ENCODE measurements at places on chromosomes 5 and 9.

DNA sequence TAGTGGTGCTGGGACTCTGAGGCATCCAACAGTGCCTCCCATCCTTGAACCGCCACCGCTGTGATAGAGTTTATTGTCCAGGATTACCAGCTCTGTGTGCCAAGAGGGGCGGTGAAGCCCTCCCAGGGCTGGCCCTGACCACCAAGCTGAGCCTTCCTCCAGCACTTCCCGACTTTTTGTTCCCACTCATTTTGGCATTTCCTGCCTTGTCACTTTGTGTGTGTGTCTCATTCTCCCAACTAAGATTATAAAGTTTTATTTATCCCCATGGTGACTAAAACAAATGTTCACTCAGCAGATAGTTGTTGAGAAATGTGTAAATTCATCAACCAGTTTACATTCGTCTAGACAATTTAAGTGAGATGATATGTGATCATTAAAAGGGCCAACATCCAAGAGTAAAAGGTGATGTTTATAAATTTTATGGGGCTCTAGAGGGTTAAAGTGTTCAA, 2.5 kb downstream of the F2R start:
- no peak for DNase-seq

- DNase-seq: no peak
Observed at GRCh38 chr9:122580360-122580759, 2.8 kb downstream of the OR1L8 start.

DNA sequence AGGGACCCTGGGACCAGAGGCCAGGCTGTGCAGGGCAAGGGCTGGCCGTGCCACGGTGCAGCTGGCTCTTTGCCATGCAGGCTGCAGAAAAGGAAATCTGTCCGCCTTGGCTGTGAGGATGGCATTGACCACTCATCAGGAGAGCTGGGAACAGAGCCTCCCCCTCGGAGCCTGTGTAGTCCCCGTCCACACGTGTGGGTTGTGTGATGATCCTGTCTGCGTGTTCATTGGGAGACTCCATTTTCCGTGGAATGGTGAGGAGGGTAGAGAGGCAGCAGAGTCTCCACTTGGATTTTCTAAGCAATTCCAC, 47.7 kb downstream of the EHMT1 start:
- DNase-seq: no peak

DNA sequence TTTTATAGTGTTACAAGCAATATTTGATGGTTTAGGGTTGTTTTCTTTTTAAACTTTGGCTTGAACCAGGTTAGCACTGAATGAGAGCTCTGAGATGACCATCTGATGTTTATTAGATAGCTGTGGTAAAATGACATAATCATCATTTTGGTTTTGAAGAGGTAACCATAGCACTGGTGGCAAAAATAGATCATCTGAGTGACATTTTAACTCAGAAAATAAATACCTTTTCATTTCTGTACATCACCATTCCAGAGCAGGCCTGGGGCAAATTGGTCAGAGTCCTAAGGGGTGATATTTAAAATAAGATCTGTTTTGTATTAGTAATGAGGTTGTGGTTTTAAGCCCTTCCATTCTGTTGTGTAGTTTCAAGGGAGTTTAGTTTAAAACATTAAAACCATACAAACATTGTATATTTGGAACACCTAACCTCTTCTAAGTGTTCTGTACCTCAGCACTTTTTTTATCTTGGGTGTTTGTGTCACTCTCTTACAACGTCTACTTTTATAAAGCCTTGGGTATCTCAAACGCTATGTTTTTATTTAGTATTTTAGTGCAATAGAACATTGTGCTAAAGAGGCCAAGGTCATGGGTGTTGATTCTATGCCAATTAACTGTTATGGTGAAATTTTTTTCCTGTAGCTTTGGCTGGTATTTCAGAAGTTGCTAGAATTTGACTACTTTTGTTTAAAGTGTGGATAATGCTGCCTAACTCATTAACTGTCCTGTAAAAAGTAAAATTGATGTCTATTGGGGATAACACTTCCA, 166.1 kb downstream of the CD180 start:
- peak; percentile 22 for DNase-seq

DNA sequence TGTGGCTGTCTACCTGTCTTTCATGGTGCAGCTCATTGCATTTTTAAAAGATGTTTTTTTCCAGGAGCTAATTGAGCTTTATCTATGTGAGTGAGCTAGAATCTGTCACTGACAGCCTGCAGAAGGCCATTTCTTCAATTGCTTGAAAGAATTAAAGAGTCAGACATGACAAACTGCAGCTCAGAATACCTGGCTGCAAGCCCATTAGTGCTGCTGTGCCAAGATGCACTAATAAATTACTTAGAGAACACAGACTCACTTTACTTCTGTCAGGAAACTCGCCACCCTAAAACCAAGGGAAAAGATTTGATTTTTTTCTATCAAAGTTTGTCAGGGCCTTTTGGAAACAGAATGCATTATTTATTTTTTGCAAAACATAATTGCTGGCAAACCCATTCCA, 368.3 kb downstream of the CAAP1 start:
- no peak for DNase-seq

GRCh38 chr9:26974927-26975326, 18.7 kb downstream of the IFT74 start:
- no peak for DNase-seq

DNA sequence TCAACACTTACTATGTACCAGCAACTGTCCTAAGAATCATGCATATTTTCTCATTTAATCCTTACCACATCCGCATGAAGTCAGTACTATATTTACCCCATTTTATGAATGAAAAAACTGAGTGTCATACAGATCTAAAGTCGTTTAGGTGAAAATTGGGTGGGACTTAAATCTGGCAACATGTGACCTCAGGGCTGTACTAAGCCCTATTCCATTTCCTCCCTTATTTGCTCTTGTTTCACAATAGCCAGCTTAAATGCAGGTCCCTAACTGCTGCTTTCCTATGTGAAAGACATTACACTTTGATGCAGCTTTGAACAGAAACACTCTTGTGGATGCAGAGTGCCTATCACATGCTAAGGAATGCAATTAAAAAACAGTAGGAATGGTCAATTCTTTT, 2.5 kb upstream of the RAB14 start:
- no peak for DNase-seq

- no peak for DNase-seq
Observed at GRCh38 chr9:38289236-38289865, 103.2 kb upstream of the ALDH1B1 start.

GRCh38 chr9:136837146-136837855, 5.0 kb upstream of the AJM1 start:
- DNase-seq: no peak

DNA sequence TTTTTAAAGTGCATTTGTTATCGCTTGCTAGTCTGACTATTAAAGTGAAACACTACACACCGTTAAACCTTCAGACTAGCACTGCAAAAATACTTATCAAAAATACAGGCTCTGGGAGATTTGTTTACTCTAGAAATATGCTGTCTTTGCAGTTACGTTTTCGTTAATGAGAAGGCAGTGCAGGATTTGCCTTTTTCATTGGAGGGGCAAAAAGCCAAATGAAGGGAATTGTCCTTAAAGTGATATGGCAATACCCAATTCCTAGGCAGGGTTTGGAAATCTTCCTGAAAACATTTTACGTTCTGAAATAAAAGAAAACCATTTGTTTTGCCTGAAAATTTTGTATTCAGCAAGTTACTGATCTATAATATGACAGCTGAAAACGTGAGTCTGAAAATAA, 1800.2 kb downstream of the MAT2B start:
- DNase-seq: no peak

DNA sequence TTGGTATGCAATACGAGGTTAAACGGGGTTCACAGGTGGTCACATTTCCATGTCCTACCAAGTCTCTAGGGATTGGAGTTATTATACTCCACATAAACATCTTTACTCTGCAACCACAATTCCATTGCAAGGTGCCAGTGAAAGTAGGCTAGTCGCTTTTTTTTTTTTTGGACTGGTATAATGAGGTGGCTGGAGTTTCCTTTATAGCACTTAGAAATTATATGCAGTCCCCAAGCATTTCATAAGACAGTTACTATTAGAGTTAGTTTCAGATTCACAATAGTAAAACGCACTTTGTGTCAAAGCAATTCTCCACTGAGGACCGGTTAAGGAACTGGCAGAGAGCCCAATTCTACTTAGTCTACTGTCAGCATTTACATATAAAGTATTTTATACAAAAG, 1.4 kb downstream of the MEF2C start:
- DNase-seq: no peak

DNA sequence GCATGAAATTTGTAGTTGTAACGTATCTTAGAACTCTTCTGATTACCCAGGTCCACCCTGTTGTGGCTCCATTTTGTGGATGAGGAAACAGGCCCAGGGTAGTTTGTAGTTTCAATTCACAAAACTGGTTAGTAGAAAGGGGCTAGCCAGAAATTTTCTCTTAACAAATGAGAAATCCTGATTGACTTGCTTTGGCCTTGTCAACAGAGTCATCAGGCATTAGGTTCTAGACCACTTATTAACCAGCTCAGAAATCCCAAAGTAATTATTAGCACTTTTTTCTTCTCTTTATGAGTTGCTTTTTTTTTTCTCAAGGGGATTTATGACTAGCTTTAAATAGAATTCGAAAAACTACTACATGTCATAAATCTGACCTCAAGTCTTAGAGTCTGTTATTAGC, 160.2 kb downstream of the SH3GL2 start:
- DNase-seq: no peak

GRCh38 chr5:172956936-172957335, 2.3 kb upstream of the RPL26L1 start:
- DNase-seq: no peak

DNA sequence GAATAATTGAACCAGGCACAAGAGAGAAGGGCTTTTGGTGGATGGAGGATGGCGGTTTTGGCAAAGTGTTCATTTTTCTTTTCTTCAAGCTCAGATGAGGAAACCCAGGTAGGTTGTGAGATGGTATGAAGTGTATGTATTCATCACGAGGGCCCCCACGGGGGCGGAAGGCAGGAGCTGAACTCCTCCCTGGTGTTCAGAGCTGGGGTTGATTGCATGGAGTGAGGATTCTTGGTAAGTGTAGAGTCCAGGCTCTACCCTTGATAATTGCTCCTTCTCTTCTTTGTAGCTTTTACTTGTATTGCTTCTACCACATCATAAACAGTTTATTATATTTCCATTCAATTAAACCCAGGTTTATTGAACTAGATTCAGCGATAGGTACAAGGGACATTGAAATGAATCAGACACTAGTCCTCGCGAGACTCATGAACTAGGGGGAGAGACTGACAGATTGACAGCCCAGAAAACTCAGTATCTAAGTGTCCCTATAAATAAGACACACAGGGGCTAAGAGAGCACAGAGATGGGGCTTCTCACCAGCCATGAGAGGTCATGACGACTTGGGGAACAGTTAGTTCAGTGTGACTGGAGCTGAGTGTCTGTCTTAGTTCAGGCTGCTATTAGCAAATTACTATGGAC, 116.7 kb upstream of the KLF4 start:
- DNase-seq: no peak

GRCh38 chr9:132801659-132802058, 76.4 kb downstream of the AK8 start:
- no peak for DNase-seq

DNA sequence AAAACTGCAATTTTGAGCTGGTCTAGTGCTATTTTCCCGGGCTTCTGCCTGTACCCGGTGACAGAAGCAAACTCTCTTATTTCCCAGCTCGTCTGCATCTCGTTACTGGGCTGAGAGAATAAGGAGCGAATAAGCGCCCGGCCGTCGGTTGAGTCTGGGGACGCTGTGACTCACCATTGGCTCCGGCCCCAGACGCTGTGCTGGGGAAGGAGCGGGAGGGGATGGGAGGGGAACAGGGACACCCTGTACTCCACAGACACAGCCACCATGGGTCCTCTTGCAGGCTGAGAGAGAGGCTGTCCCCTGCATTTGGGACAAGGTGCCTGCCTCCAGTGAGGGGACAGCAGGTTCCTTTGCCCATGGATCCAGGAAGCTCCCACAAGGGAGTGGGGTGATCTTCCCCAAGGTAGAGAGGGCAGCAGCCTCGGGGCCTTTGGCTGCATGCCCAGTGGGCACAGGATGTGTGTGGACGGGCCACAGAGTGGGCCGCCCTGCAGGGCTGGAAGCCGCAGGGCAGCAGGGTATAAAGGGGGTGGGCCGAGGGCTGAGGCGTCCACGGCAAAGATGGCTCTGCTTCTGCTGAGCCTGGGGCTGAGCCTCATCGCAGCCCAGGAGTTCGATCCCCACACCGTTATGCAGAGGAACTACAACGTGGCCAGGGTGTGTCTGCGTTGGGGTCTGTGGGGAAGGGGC, at the start of gene LCN9:
LCN9 (plus strand) TSS at position 552 of the 693 bp plus-strand sequence; CDS start at position 565, 13 bp downstream.
- DNase-seq: no peak

DNA sequence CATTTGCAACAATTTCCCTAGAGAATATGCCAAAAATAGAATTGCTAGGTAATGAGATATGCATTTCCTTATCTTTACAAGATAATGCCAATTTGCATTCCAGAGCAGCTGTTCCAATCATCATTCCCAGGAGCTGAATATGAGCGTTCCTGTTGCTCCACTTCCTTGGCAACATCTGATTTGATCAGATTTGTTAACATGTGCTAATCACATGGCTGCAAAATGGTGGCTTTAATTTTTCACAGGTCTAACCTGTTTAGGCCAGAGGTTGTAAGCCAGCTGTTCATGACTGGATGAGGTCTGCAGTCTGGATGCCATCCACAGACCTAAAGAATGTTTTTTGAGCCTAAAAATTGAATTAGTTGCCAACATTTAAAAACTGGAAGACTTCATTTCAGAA, 220.7 kb upstream of the IL12B start:
- DNase-seq: no peak

DNA sequence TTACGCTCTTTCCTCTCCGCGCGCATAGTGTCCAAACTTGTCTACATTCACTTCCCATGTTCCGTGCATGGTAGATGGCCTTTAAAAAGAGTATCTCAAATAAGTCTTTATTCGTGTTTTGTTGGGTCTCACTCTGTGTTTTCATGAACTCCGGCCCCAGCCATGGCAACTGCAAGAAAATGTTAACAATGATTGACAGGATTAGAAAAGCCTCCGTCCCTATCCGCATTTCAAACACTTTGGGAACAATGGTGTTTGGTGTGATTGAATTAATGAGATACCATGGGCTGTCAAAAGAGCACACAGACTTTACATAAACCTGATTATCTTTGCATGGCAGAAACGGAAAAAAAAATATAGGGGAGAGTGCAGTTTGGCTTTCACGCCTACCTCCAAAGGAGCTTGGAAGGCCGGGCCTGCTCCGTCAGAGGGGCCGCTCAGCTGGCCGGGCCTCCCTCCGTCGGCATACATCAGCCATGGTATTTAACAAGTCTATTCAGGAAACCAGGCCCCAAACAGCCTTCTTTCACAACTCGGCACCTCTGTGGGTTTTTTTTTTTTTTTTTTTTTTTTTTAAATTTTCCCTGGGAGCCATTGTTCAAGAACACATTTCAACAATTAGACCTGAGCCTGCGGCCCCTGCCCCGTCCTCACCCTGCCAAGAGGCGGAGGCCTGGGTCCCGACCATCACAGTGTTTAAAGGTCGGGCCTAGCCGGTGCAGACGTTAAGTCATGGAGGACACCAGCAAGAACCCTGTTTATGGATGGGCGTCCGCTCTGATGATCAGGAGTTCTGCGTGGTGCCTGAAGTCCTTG, 323.8 kb upstream of the IRX4 start:
- DNase-seq: no peak

DNA sequence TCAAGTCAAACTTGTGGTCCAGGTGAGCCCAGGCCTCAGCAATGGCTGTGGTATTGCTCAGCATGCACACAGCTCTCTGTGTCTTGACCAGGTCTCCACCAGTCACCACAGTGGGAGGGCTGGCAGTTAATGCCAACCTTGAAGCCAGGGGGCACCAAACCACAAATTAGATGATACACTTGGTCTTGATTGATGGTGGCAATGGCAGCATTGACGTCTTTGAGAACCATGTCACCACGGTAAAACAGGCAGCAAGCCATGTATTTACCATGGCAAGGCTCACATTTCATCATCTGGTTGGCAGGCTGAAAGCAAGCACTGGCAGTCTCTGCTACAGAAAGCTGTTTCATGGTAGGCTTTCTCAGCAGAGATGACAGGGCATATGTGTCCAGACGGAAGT, 40.0 kb downstream of the NIM1K start:
- peak; percentile 49 for DNase-seq

Measured in activated CD8-positive, alpha-beta T cell treated with anti-CD3 and anti-CD28 coated beads for 36 hours (primary cell).